Activated naive CD8-positive, alpha-beta T cell treated with anti-CD3 and anti-CD28 coated beads, Interleukin-2, amount 10 ng/mL, durations not matched to agents 7 days and 5 days (primary cell): ENCODE measurements at places on chromosomes 6 and 20. TPM values are rescaled to one million over a fixed set of nuclear protein-coding genes. Genes with fewer than 3 reads are reported as not detected.

COL21A1 gene
- not detected for total RNA-seq

DNA sequence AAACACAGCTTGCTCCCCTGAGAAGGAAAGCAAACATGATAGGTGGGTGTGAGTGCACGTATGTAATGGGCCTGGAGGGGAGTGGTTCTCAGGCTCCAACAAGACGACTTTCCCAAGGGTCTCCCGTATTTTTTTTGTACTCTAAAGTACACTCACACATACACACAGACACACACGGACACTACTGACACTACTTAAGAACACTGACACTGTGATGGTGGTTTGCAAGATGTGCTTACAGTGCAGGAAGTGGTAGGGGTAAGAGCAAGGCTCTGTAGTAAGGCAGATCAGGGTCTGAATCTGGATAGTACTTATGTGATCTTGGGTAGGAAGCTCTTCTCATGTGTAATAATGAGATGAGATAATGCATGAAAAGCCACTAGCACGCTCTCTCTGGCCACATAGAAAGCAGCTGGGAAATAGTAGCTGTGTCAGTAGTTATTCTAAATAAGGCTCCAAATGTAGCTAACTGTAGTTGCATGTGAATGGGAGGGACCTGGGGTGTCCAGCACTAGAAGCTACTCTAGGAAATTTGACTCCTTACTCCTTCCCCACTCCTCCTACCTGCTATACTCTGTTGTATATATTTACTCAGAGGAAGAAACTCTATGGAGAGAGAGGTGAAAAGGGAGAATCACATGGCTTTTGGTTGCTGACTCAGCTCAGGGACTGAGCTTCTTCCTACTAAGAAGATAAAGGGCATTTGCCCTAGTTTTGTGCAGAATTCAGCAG lies 8.4 kb upstream of the ZBTB24 start:
- no peaks in the 10 kb centered on the region for H3K36me3 ChIP-seq
- peak overlapping the region; percentile 92 for H3K27ac ChIP-seq
- peaks cover 10% of the 10 kb centered on the region for H3K27me3 ChIP-seq
- DNase-seq, result peak; percentile 38
- peak overlapping the region; percentile 63 for H3K4me3 ChIP-seq
- peaks cover 26% of the 10 kb centered on the region for H3K4me1 ChIP-seq

CHMP4B gene
- 75.7 TPM for total RNA-seq

- H3K27ac ChIP-seq, result no peak overlapping the region
- H3K36me3 ChIP-seq, result peaks cover 34% of the 10 kb centered on the region
- H3K4me3 ChIP-seq, result no peak overlapping the region
- no peak for DNase-seq
Observed at GRCh38 chr6:149580880-149581279, 14.7 kb downstream of the GINM1 start.

DNA sequence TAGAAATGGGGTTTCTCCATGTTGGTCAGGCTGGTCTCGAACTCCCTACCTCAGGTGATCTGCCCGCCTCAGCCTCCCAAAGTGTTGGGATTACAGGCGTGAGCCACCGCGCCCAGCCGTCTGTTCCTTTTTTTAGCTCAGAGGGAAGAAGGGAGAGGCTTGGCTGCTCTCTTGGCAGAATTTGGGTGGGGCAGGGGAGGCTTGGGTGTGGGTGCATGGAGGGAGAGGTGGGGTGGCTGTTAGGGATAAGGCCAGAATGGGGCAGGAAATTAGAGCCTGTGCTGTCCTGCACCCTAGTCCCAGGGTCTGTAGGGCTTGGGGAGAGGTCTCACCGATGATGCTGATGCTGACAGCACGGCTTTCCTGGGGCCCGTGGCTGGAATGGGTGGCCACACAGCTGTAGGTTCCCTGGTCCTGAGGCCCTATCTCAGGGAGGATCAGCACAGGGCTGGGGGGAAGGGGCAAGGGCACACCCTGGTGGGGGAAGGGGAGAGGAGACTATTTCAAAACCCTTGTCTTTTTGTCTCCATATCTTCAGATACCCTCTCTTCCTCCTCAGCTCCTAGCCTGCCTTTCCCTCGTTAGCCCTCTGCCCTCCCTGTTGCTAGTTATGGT lies 2.0 kb downstream of the AGER start:
- H3K4me1 ChIP-seq, result peaks cover 34% of the 10 kb centered on the region
- DNase-seq, result no peak
- H3K27ac ChIP-seq, result peak overlapping the region; percentile 53
- H3K27me3 ChIP-seq, result no peaks in the 10 kb centered on the region
- H3K4me3 ChIP-seq, result no peak overlapping the region

- H3K27ac ChIP-seq, result no peak overlapping the region
- no peak overlapping the region for H3K4me3 ChIP-seq
- peaks cover 5% of the 10 kb centered on the region for H3K4me1 ChIP-seq
- peaks cover 17% of the 10 kb centered on the region for H3K36me3 ChIP-seq
- H3K27me3 ChIP-seq, result no peaks in the 10 kb centered on the region
Observed at GRCh38 chr6:16244869-16245451, 6.6 kb downstream of the GMPR start.

DNA sequence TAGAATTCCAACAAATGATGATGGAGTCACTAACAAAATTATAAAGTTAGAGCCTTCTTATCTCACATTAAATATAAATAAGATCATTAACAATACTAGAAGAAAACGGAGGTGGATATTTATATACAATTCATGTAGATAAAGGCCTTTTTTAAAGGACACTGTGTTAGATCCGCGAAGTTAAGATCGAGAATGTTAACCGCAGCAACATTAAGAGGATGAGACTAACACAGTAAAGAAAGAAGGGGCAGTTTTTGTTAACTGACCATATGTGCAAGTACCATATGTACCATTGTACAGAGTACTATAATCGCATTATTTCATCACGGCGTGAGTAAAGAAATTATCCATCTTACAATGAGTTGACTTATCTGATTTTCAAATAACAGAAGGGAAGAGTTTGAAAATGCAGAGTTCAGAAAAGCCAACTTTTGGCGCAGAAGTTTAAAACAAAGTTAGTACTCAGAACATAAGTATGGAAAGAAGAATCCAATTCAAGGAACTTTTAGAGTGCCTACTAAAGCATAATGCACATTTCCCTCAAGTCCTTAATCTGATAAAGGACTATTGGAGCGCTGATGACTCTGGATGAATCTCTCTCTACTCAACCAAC lies 1.4 kb downstream of the FBXL4 start:
- H3K27ac ChIP-seq, result peak overlapping the region; percentile 91
- no peak for DNase-seq
- H3K36me3 ChIP-seq, result peaks cover 18% of the 10 kb centered on the region
- peaks cover 21% of the 10 kb centered on the region for H3K4me1 ChIP-seq

MCHR2 gene
- not detected for total RNA-seq

GRCh38 chr20:10662661-10663458 lies 10.9 kb downstream of the JAG1 start:
- no peak overlapping the region for H3K4me3 ChIP-seq
- peaks cover 3% of the 10 kb centered on the region for H3K36me3 ChIP-seq
- peaks cover 14% of the 10 kb centered on the region for H3K27me3 ChIP-seq
- H3K4me1 ChIP-seq, result no peaks in the 10 kb centered on the region

GRCh38 chr20:47777220-47777619 lies 8.1 kb downstream of the SULF2 start:
- no peaks in the 10 kb centered on the region for H3K4me1 ChIP-seq
- DNase-seq, result no peak
- peaks cover 11% of the 10 kb centered on the region for H3K27me3 ChIP-seq
- H3K27ac ChIP-seq, result no peak overlapping the region

DNA sequence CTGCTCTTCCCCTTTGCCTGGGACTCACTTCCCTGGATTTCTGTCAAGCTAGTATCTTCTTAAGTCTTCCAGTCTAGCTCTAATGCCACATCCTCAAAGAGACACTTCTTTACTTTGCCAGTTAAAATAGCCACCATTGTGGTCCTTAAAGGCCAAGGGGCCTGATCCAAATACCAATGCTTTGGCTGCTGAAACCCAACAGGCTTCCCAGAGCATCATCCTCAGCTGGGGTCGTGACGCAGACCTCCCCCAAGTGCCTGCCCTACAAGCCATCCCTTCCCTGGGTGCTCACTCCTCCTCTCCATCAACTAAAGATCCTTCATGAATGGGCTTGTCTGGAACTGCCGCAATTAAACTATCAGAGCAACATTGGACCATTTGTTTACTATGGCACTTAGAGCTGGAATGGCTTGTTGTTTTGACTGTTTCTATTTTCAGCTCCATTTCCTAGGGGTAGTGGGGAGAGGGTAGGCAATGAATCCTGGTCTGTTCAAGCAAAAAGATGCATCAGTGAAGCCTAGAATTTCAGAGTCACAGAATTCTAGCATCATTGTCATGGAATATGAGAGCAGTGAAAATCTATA lies 79.6 kb upstream of the SIRPA start:
- H3K27me3 ChIP-seq, result peaks cover 64% of the 10 kb centered on the region
- no peak for DNase-seq
- H3K4me1 ChIP-seq, result peaks cover 28% of the 10 kb centered on the region
- H3K27ac ChIP-seq, result no peak overlapping the region

CAPN11 gene
- total RNA-seq, result not detected

KIF25 gene
- total RNA-seq, result not detected

- no peaks in the 10 kb centered on the region for H3K27me3 ChIP-seq
- no peak overlapping the region for H3K4me3 ChIP-seq
- H3K4me1 ChIP-seq, result no peaks in the 10 kb centered on the region
- H3K27ac ChIP-seq, result no peak overlapping the region
- H3K36me3 ChIP-seq, result no peaks in the 10 kb centered on the region
Observed at GRCh38 chr20:11112832-11113231, 439.0 kb upstream of the JAG1 start.

ULBP1 gene
- total RNA-seq, result 0.97 TPM

TP53TG5 gene
- not detected for total RNA-seq

FERMT1 gene
- not detected for total RNA-seq

HLA-DQB1 gene
- total RNA-seq, result 16.5 TPM
